ENCODE measurements at places on chromosomes 2 and 18. TPM values are rescaled to one million over a fixed set of nuclear protein-coding genes. Genes with fewer than 3 reads are reported as not detected.

Gene SCYGR4
- total RNA-seq: not detected

Gene FLACC1
- total RNA-seq: 1.7 TPM

Gene ALPI
- not detected for total RNA-seq

Gene TBR1
- not detected for total RNA-seq

Gene HOXD12
- total RNA-seq: not detected

Gene EFHD1
- total RNA-seq: 18.8 TPM

Gene KIAA2012
- total RNA-seq: not detected

DNA sequence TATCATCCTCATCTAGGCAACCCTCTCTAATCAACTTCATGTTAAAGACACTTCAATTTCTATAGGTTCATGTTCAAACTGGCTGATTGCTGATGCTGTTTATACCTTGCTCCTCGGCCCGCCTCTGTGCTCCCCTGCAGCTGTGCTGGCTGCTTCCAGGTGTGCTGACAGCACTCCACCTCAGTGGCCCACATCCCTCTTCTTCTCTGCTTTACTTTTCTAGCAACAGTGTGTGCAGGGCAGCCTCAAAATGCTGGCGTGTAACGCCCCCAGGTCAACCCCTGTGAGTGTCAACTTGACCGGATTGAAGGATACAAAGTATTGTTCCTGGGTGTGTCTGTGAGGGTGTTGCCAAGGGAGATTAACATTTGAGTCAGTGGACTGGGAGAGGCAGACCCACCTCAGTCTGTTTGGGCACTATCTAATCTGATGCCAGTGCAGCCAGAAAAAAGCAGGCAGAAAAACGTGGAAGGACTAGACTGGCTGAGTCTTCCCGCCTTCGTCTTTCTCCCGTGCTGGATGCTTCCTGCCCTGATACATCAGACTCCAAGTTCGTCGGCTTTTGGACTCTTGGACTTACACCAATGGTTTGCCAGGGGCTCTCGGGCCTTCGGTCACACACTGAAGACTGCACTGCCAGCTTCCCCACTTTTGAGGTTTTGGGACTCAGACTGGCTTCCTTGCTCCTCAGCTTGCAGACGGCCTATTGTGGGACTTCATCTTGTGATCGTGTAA lies 94.7 kb downstream of the COL6A3 start:
- no peak for DNase-seq
- no peak overlapping the region for H3K27ac ChIP-seq
- no peaks in the 10 kb centered on the region for H3K27me3 ChIP-seq
- no peak overlapping the region for H3K4me3 ChIP-seq
- peaks cover 19% of the 10 kb centered on the region for H3K4me1 ChIP-seq

DNA sequence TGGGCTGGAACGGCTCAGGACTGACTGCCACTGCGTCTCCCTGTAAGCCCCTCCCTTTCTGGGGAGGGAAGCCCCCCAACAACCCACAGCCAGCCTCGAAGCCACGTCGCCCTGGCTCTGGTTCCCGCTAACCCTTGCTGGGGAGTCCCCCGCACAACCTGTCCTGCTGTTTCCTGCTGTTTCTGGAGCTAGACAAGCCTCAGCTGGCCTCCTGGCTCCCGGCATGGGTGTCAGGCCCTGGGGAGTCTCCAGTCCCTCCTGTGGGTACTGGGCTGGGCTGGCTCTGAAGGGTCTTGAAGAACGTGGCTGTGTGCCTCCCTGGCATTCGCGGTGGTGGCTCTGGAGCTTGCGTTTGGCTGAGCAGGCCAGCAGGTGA lies 20.9 kb downstream of the NFATC1 start:
- DNase-seq: no peak
- peaks cover 1% of the 10 kb centered on the region for H3K4me1 ChIP-seq
- H3K27ac ChIP-seq: no peak overlapping the region
- no peak overlapping the region for H3K4me3 ChIP-seq
- H3K36me3 ChIP-seq: no peaks in the 10 kb centered on the region

GRCh38 chr2:29000481-29000880 lies 19.4 kb downstream of the TOGARAM2 start:
- peaks cover 8% of the 10 kb centered on the region for H3K4me1 ChIP-seq
- no peaks in the 10 kb centered on the region for H3K27me3 ChIP-seq
- no peaks in the 10 kb centered on the region for H3K36me3 ChIP-seq
- H3K27ac ChIP-seq: no peak overlapping the region

DNA sequence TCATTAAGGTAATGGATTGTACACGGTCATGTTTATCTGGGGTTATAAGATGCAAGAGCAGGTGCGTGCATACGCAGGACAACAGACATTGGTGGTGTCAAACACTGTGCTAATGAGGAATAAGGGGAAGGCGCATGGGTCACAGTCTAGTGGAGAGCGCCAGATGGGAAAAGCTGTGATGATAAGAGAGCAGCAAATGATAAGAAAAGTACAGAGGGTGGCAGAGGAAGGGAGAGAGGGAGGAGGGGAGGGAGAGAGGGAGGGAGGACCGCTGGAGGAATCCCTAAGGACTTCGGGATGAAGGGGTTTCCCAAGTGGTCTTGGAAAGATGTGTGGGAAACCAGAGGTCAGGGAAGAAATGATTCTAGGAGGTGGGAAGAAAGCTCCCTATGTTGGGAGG lies 2.9 kb downstream of the TNFRSF11A start:
- peaks cover 55% of the 10 kb centered on the region for H3K27me3 ChIP-seq
- no peak for DNase-seq
- H3K36me3 ChIP-seq: no peaks in the 10 kb centered on the region
- H3K27ac ChIP-seq: no peak overlapping the region

GRCh38 chr2:232534940-232535651 lies 4.4 kb upstream of the CHRNG start:
- no peaks in the 10 kb centered on the region for H3K27me3 ChIP-seq
- H3K4me3 ChIP-seq: no peak overlapping the region
- no peaks in the 10 kb centered on the region for H3K36me3 ChIP-seq
- no peak overlapping the region for H3K27ac ChIP-seq
- no peak for DNase-seq

DNA sequence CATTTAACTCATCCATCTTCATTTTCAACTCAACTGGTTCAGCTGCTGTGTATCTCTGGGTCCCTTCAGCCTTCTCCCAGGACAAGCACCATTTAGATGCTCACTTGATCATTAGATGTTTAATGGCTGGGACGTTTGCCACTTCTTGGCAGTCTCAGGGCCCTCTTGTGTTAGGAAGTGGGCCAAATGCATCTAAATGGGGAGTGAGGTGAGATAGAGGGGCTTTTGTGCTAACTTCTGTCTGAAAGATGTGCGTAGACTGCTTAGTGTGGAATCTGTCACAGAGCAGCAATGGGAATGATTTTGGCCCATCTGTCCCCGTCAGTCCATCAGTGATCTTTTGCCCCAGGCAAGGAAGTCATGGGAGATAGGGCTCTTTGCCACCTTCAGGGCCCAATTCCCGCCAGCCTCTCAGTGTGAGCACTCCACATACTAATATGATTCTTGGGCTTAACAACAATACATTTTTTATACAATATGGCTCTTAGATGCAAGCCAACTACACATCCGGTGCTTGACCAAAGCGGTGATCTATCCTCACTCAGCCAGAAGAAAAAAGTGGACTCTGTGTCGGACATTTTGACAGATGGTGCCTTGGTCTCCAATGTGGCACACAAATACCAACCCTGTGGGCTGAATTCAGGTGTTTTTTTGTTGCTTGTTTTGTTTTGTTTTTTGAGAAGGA lies 95.7 kb upstream of the EPC2 start:
- H3K27ac ChIP-seq: no peak overlapping the region
- H3K4me1 ChIP-seq: no peaks in the 10 kb centered on the region
- H3K36me3 ChIP-seq: no peaks in the 10 kb centered on the region
- no peak for DNase-seq

DNA sequence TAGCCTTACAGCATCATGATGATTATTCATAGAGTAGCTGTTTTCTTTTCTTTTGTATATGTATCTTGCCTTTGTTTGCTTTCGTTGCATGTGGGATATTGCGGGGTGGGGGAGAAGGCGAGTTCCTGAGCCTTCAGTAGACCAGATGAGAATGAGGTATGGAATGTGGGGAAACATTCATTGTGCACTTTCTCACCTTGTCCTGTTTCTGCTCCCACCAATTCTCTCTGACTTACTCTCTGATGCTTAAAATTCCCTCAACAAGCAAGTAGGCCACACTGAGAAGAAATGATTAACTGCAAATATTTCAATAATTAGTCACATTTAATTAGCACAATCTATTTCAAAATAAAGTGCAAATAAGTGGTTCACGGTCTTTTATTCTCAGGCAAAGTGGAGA lies 31.0 kb downstream of the GKN2 start:
- DNase-seq: peak; percentile 82
- peaks cover 23% of the 10 kb centered on the region for H3K4me1 ChIP-seq
- H3K27me3 ChIP-seq: no peaks in the 10 kb centered on the region
- no peaks in the 10 kb centered on the region for H3K36me3 ChIP-seq

DNA sequence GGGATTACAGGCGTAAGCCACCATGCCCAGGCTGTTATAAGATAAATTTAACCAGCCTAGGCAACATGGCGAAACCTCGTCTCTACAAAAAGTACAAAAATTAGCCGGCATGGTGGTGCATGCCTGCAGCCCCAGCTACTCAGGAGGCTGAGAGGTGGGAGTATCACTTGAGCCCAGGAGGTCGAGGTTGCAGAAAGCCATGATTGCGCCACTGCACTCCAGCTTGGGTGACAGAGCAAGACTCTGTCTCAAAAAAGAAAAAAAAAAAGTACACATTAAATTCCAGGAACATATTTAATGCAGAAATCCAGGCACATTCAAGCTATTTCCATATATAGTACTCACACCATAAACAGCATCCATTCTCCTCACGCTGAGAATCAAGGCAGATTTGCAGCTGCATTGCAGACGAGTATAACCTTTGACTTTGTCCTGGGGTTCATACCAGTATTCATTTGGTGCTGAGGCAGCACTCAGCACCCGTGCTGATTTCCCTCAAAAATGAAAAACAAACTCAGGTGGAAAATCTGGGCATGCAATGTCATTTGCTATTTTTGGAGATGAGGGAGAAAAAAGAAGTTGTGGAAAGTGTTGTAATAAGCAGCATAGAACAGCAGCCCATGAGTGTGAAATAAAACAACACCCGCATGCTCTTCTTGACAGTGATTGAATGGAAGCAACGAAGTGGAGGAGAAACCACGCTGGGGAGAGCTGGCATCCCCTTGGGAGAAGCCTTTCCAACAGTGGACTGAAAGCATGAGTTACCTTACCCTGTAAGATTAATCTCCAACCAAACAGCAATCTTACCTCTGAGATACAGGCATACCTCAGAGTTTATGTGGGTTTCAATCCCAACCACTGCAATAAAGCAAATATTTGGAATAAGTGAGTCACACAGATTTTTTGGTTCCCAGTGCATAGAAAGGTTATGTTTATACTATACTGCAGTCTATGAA lies 46.8 kb upstream of the ANXA4 start:
- no peaks in the 10 kb centered on the region for H3K36me3 ChIP-seq
- peaks cover 6% of the 10 kb centered on the region for H3K27me3 ChIP-seq
- peak; percentile 99 for DNase-seq
- H3K4me3 ChIP-seq: peak overlapping the region; percentile 12
- peaks cover 36% of the 10 kb centered on the region for H3K4me1 ChIP-seq

GRCh38 chr2:240629619-240629967 lies 4.3 kb downstream of the GPR35 start:
- no peaks in the 10 kb centered on the region for H3K27me3 ChIP-seq
- H3K27ac ChIP-seq: no peak overlapping the region
- H3K4me3 ChIP-seq: no peak overlapping the region
- H3K4me1 ChIP-seq: peaks cover 8% of the 10 kb centered on the region

DNA sequence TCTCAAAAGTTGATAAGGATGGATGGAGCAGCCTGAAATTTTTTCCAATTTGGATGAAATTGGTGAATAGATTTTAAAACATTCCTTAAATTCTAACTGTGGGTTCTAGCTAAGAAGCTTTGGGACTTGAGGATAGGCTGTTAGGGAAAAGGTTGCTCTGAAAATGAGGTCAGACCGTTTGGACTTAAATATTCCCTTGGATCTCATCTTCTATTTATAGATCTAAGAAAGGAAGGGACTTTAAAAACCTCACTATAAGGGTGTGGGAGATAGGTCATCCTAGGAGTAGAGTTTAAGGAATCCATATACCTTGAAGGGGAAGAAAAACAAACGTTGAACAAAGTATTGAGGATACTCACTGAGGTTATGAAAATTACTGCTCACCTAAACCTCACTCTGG lies 17.4 kb upstream of the SNORC start:
- DNase-seq: no peak
- H3K36me3 ChIP-seq: peaks cover 28% of the 10 kb centered on the region
- H3K4me1 ChIP-seq: peaks cover 14% of the 10 kb centered on the region
- H3K27me3 ChIP-seq: no peaks in the 10 kb centered on the region
- no peak overlapping the region for H3K27ac ChIP-seq
- H3K4me3 ChIP-seq: no peak overlapping the region

DNA sequence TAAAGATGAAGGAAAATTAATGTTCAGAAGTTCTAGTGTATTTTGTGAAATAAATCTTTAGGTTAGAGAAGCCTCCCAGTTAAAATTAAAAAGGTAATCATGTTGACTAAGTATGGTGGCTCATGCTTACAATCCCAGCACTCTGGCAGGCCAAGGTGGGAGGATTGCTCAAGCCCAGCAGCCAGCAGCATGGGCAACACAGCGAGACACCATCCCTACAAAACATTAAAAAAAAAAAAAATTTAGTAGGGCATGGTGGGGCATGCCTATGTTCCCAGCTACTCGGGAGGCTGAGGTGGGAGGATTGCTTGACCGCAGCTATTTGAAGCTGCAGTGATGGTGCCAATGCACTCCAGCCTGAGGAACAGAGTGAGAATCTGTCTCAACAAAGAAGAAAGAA lies 17.9 kb downstream of the XPO1 start:
- H3K4me3 ChIP-seq: no peak overlapping the region
- H3K27me3 ChIP-seq: no peaks in the 10 kb centered on the region
- DNase-seq: no peak
- no peak overlapping the region for H3K27ac ChIP-seq
- peaks cover 45% of the 10 kb centered on the region for H3K36me3 ChIP-seq
- no peaks in the 10 kb centered on the region for H3K4me1 ChIP-seq

DNA sequence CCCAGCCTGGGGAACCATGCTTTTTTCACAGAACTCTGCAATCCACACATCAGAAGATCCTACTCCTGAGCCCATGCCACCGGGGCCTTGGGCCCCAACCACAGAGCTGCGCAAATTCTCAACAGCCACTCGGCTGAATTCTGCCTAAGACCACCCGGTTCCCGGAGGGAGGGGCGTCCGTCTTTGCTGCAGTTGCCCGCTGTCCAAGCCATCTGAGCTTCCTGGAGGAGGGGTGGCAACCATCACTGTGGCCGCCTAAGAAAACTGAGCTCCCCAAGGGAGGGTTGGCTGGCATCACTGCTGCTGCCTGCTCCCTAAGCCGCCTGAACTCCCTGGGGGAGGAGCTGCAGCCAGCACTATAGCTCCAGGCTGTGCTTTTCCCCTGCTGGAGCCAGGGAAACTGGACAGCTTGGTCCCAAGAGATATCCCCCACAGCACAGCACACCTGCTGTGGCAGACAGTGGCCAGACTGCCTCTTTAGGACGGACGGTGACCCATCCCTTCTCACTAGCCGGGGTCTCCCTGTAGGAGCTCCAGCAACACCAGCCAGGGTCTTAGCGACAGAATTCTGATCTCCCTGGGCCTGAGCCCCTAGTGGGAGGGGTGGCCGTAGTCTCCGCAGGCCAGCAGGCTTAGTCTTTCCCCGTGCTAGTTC lies 1411.6 kb upstream of the CDH2 start:
- no peak overlapping the region for H3K27ac ChIP-seq
- no peak overlapping the region for H3K4me3 ChIP-seq
- H3K36me3 ChIP-seq: no peaks in the 10 kb centered on the region
- DNase-seq: no peak
- H3K4me1 ChIP-seq: no peaks in the 10 kb centered on the region
